ENCODE measurements at places on chromosomes 3 and 15.
A peak's percentile ranks its signal among the peaks of the same experiment; 100 is the strongest.

DNA sequence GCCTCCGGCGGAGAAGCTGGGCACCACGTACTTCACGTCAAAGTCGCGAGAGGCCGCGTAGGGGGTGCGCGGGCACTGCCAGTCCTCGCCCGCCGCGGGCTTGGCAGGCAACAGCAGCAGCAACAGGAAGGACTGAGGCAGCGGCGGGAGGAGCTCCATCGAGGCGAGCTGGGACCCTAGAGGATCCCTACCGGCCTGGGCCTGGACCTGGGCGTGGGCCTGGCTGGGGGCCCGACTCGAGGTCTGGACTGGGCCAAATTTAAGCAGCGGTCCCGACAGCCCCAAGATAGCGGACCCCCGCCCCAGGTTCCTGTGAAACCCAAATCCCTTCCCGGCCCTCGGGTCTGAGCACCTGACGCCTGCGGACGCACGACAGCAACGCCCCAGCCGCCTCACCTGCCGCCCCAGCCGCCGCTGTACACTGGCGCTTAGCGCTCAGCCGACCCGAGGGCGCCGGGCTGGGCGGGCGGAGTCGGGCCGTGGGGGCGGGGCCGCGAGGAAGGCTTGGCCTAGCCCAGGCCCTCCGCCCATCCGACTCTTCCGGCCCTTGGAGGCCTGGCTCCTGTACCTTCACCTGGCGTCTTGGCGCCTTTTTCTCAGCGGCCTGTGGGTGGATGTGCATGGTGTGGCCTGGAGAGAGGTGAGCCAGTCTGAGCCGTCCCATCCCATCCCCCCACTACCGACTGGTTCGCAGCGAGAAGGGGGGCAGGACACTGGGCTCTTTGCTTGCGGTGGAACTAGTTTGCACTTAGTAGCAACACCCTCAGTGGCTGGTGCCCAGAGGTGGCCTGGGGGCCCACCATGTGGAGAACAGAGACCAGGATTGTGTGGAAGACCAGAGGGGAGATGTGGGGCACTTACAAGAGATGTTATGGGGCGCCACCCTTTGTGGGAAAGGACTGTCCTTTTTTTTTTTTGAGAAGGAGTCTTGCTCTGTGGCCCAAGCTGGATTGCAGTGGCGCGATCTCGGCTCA lies at the start of gene MST1R:
TSS of gene MST1R (minus strand) at position 423 of the 974 bp plus-strand sequence. CDS start at position 159, 264 bp downstream.
- peak; percentile 38 for DNase-seq

DNA sequence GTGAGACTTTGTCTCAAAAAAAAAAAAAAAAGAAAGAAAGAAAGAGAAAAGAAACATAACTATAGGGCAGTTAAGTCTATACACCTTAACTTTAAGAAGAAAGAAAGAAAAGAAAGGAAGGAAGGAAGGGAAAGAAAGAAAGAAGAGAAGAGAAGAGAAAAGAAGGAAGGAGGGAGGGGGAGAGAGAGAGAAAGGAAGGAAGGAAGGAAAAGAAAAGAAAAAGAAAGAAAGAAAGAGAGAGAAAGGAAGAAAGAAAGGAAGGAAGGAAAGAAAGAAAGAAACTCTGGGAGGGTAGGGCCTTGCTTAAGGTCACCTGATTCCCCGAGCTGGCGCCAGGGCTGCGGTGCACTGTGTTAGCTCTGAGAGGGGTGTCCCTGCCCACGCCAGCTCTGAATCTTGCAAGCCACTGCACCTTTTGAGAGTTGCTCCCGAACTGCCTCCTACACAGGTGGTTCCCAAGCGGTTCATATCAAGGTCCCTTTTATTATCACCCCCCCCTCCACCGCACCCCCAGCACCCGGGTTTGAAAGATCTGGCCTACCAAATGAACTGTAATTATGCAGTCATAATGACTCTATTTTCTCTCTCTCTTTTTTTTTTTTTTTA lies 39.2 kb upstream of the VPS8 start:
- no peak for DNase-seq

DNA sequence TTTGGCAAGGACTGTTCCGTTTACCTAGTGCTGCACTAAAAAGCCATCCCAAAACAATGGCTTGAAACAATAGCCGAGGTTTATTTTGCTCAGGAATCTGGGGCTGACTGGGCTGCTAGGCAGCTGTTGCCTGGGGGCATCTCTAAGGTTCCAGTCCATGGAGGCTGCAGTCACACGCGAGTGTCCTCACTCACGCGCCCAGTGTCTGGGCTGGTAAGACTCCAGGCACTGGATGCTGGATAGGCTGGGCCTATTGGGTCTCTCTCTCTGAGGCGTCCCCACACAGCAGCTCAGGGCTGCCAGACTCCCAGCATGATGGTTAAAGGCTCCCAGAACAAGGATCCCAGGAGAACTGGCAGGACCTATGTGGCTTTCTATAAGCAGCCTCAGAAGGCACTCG lies 34.2 kb downstream of the ALS2CL start:
- no peak for DNase-seq

DNA sequence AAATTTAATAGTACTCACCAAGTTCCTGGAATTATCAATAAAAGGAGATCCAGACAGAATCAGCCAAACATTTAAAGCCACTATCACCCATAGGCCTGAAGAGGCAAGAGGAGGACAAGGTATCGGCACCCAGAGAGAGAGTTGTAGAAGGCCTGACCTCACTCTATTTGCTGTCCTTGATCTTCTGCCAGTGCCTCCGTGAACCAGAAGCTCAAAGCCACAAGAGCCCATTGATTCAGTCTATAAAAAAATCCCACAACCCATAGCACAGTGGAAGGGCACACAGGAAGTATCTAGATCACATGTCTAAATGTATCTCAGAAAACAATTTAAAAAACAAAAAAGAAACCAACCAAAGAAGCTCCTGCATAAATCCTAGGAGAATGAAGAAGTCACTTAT lies 68.6 kb upstream of the FAM174B start:
- DNase-seq: no peak

- no peak for DNase-seq
Observed at GRCh38 chr3:189038773-189039745, 132.7 kb upstream of the TPRG1 start.

- no peak for DNase-seq
Observed at GRCh38 chr3:152328841-152329240, 60.1 kb downstream of the MBNL1 start.

DNA sequence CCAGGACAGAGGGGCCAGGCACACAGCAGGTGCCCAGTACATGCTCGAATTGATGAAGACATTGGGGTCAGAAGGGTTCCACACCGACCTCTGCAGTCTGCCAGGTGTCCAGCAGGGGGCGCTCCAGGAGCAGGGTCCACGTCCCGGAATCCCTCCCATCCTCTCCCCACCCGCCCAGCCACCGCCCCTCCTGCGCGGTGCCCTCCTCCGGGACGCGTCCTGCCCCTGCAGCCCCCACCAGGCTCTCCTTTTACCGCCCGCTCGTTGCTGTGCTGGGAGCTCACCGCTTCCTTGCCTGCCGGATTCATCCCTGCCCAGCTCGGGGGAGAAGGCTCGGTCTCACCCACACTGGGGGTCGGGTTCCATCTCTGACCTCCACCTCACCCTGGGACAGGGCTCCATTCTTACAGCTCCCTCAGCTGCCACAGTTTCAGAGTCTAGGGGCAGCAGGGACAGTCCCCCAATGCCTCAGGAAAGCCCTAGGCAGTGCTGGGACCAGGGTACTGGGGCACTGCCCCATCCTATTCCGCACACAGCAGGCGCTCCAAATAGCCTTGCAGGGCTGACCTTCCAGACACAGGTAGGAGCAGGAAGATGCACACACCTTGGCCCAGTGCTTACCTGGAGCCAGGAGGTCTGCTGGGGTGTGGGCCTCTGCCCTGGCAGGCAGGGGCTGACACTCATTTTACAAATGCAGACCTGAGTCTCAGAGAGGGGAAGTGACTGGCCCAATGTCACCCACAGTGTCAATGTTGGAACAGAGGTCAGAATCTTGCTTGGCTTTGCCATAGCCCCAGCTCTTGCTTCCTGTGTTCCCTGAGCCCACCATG lies 31.0 kb downstream of the GRIP2 start:
- DNase-seq: peak; percentile 36

- DNase-seq: no peak
Observed at GRCh38 chr15:65101891-65102708, 12.9 kb downstream of the UBAP1L start.

DNA sequence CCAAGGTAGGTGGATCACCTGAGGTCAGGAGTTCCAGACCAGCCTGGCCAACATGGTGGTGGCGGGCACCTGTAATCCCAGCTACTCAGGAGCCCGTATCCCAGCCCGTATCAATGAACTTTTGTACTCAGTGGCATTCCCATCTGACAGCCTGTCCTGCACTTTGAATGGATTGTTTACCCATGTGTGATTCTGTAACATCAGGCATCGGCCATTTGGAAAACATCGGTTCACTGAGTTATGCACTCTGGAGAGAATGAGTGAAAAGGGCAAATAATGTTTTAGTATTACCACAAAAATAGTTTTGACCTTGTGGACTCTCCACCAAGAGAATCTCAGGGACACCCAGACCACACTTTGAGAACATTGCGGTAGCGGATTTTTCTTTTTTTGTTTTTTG lies 13.6 kb downstream of the KLHL25 start:
- no peak for DNase-seq

DNA sequence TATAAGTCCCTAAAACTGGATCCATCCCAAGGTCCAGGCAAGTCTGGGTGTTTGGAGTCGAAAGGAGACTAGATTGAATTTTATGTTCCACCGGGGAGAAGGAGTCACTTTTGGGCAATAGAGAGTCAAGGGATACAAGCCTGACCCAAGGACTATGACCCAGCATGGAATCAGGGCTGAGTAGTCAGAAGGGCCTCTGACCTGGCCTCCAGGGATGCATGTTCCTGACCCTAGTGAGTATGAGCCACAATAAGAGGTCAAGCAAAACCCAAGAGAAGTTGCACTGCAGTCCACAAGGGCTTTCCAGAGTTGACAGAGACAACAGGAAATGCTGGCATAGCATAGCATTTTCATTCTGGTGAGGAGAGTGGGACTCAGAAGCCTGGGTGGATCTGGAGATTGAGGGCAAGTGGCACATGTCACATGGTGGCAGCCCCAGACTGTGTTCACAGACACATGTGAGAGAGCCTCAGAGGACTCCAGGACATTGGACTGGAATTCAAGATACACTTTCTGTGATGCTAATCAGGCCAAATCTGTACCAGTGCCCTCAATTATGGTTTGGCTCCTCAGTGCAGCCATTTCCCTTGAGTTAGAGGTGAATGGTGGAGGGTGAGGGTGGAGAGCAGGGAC lies 66.9 kb downstream of the TFG start:
- DNase-seq: no peak

GRCh38 chr3:150271591-150271960 lies 136.5 kb upstream of the TSC22D2 start:
- DNase-seq: no peak

DNA sequence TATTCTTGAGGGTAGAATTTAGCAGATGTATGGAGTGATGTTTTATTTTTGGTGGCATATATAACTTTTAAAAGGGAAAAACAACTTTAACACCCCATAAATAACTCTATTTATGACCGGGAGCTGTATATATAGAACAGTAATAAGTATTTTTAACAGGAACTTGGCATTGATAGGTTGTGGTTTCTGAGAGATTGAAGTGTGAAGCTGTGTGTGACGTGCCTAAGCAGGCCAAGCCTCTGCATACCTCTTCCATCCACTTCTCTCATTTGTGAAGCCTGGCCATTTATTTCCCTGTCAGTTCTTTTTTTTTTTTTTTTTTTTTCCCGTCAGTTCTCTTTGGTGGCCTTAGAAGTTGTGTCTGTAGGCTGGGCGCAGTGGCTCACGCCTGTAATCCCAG lies 23.0 kb downstream of the RBM5 start:
- DNase-seq: no peak

GRCh38 chr3:146625186-146625775 lies 20.1 kb upstream of the PLSCR5 start:
- no peak for DNase-seq

DNA sequence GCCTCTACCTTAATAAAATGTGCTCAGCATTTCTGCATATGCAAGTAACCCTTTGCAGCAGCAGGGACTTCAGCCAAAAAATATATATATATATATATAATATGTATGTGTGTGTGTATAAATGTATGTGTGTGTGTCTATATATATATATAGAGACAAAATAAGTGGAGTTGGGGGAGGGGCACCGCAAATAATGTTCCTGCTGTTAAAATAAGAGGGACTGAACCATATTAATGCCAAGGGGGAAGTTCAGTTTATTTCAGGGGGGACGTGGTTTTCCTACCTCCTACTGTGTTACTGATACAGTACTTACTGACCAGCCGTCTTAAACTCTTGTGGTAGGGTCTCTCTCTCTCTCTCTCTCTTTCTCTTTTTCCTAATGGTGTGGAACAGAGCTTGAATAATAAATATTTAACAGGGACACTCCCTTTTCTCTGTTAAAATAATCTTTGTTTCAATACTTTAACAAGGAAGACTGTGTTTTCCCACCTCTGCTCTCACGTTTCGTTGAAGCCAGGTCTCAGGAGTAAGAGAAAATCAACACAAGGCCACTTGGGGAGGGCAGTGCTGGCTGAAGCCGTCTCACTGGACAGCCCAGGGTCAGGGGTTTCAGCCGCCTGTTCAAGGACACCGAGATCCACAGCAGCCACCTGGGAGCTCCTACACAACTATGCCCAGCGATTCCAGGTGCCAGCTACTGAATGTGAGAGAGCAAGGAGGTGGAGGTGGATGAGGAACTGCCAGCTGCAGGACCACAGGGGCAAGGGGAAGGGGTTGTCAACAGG lies 42.8 kb upstream of the ADAMTSL3 start:
- DNase-seq: no peak

DNA sequence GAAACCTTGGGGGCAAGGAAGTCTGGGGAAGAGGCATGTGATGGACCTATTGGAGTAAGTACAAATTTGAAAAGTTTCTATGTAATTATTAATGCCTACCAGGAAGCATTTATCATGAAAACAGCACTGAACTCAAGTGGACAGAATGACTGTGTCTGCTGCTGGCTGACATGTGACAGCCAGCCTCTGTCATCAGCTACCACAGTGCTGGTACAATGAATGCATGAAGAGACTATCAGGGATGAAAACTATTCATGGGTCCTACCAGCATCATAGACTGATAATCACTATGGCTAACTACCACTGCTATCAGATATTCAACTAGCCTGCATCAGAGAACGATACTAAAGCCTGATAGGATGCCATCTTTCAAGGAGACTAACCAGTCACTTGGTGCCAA lies 193.5 kb downstream of the RAP2B start:
- DNase-seq: no peak

GRCh38 chr3:20123131-20123652 lies 62.8 kb downstream of the SGO1 start:
- no peak for DNase-seq
